Mesenteric fat pad (tissue), 1 donor: ENCODE measurements at places on chromosomes 6 and 20. TPM values are rescaled to one million over a fixed set of nuclear protein-coding genes. Genes with fewer than 3 reads are reported as not detected.

RIPPLY2 gene
- total RNA-seq: not detected

DNA sequence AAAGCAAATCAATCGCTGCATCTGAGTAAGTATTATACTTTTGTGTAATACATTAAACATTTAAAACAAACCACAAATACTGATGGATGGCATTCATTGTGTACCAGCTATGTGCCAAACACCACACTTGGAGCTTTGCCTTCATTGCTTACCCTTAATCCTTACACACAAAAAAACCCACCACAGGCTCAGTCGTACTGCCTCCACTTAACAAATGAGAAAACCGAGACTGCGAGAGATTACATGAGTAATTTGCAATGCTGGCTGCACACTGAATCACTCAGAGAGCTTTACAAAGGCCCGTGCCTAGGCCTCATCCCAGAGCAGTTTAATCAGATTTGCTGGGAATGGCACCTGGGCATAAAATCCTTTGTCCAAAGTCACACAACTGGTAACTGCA is 130.5 kb downstream of the EDN1 start:
- DNase-seq: no peak

DNA sequence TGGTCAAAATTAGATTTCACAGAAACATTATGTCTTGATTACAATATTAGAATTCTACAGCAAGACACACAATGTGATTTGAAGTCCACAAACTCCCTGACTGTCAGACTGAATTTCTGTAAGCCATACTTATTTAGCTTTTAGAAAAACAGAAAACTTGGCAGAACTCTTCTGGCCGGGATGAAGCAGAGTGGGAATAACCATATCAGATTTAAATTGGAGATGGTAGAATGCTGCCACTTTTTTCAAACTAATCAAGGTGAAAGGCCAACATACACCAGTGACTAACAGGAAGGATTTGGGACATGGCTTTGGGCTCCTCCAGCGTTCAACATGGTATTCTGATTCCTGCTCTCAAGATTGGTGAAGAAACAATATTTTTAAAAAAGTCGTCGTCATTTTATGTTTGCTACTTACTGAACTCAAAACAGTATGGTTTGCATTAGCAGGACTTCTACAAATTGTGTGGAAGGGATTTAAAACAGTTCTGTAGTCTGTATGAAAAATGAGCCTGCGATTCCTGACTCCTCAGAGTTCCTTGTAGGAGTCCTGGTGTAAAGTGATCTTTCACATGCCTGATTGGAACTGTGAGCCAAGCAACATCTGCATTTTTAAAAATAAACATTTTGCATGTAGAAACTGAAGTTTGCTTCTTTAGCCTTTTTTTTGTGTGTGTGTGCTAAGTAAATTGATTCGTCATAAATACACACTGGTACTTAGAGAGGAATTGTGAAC is 297.9 kb upstream of the SOX4 start:
- no peak for DNase-seq

DNA sequence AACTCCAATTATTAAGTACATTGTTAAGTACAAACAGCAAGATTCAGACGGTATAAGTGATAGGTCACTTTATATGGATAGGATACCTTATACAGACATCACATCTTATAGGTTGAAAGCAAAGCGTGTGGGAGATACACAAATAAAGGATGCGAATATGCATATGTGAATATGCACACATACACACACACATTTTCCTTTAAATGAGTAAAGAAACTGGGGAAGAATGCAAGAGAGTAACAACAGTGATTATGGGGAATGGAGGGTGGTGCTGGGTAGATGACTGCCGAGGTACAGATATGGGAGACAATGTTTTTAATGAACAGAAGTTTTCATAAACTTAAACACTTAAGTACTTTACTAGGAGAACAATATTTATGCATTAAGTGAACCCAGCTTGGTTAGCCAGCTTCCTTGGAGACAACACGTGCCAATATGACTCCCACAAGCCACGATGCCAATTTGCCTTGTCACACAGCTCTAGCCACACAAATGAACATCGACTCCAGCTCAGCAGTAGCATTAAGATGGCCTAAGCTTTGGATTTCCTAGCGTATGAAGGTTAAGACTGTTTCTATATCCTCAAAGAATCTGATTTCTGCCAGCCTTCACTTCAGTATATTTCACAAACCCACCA is 96.6 kb downstream of the EPB41L2 start:
- DNase-seq: no peak

GRCh38 chr6:35362200-35362599 is 19.8 kb downstream of the PPARD start:
- DNase-seq: no peak

DNA sequence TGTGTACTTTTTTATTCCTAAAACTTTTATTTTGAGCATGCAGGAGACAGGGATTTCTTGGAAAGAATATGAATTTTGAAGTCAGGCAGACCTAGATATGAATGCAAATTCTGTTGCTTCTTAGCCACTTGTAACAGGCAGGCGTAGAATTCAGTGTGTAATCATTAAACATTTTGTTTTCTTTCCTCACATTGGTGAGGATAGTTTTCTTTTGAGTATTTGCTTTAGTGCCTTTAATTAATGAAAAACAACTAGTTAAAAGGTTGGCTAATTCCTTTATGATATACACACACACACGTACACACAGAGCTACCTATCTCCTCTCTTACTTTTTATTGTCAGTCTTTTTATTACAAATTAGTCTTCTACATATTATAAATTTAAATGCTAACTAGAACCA is 342.3 kb downstream of the CDKAL1 start:
- DNase-seq: no peak
